ENCODE measurements at places on chromosomes 11 and 22. TPM values are rescaled to one million over a fixed set of nuclear protein-coding genes. Genes with fewer than 3 reads are reported as not detected.

Gene PITPNB
- total RNA-seq: 70.7 TPM

Gene TMEM132A
- 14.0 TPM for total RNA-seq

Gene CHRM1
- total RNA-seq: 0.53 TPM

Gene HTR3B
- not detected for total RNA-seq

DNA sequence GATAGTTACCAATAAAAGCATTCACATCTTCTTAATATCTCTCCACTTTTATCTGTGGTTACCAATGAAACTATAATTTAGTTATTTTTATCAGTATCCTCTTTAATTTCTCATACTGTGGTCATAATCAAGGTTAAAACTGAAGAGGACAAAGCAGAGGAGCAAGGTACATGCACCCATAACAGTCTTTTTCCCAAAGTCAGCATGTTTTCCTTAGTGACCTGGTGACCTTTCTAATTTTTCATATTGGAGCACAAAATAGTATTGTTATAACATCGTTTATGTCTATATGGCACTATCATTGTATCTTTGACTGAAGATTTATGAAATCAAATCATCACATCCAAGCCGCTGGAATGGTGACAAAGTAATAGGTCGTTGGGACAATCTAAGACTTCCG, 51.5 kb upstream of the CHORDC1 start:
- DNase-seq: no peak

- no peak for DNase-seq
These were observed 698.5 kb downstream of the KCNA4 start for GRCh38 chr11:29318134-29318845.

DNA sequence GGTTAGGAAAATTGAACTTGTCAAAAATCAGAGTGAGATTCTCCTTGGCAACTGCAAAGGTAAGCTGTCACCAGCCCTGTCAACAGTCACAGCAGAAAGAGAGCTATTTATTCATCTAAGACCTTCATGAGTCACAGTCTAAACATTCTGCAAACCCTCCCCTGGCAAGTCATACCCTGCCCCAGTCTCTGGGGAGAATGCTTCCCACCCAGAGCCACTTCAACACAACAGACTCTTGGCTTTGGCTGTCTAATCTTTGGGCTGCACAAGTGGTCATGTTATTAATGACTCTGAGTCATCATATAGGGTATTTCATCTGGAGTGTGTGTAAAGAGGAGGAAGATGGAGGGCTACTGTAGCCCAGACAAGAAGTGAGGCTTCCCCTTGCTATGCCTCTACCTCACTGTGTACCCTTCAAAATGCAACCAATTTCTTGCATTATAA, 153.4 kb downstream of the CCDC34 start:
- no peak for DNase-seq

DNA sequence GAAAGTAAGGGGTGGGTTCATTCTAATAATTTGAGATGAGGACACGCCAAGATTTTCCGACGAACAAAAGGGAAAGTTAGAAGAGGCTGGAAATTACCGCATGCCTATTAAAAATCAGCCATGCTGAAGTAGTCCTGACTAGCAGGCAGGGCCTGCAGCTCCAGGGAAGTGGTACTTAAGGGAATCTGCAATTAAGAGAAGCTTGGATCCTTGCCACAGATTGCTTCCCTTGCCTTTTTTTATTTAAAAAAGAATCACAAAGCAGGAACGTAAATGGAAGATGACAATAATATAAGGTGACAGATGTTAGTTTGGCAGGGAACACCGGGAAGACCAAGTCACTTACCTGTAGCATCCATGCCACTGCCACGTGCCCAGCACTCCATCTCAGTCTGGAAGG, 359.3 kb downstream of the CADM1 start:
- no peak for DNase-seq

GRCh38 chr11:64226507-64227051, 505 bp downstream of the NUDT22 start:
- DNase-seq: no peak

DNA sequence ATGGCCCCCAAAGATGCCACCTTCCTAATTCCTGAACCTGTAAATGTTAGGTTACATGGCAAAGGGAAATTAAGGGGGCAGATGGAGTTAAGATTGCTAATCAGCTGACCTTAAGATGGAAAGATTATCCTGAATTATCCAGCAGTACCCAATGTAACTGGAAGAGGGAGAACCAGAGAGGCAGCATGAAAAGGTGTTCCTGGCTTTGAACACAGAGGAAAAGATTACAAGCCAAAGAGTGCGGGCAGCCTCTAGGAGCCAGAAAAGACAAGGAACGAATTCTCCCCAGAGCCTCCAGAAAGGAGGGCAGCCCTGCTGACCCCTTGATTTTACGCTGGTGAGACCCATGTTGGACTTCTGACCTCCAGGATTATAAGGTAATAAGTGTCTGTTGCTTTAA, 15.1 kb upstream of the THRSP start:
- no peak for DNase-seq

- DNase-seq: no peak
These were observed 38.9 kb downstream of the TBC1D22A start for GRCh38 chr22:46801331-46801811.
